Esophagus squamous epithelium (tissue), 5 donors: ENCODE measurements at places on chromosomes 12 and 14.

DNA sequence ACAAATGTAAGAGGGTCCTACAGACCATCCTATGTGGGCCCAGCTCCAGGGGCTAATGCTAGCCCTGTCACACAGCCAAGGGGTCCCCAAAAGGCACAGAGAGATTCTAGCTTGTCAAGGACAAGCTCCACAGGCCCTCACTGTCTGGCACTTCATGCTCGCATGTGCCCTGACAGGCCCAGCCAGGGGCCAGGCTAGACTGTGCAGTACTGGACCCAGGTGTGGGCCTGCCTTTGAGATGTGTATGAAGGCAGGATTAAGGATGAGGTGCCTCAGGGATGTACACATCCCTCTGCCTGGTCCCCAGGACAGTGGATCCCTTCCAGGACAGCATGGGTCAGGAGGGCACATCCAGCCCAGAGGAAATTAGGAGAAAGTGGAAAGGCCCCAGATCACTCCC lies 57.8 kb downstream of the VWF start:
- no peak for DNase-seq

DNA sequence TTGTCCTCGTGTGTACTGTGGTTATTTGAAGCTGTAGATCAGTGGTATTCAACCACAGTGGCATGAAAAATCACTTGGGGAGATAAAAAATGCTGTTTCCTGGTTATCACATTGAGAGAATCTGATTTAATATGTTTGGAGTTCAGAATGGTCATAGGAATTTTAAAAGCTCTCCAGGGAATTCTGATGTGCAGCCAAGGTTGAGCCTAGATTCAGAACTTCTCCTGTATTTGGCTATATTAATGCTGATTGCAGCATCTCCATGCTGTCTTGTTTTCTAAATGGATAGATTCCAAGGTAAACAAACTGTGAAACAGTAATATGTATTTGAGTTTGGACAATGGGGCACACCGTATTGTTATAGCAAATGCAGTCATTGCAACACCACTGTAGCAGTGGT lies 982.2 kb upstream of the FBXO33 start:
- DNase-seq, result no peak

- no peak for DNase-seq
These were observed 23.0 kb downstream of the FAM222A start for GRCh38 chr12:109736552-109737108.

DNA sequence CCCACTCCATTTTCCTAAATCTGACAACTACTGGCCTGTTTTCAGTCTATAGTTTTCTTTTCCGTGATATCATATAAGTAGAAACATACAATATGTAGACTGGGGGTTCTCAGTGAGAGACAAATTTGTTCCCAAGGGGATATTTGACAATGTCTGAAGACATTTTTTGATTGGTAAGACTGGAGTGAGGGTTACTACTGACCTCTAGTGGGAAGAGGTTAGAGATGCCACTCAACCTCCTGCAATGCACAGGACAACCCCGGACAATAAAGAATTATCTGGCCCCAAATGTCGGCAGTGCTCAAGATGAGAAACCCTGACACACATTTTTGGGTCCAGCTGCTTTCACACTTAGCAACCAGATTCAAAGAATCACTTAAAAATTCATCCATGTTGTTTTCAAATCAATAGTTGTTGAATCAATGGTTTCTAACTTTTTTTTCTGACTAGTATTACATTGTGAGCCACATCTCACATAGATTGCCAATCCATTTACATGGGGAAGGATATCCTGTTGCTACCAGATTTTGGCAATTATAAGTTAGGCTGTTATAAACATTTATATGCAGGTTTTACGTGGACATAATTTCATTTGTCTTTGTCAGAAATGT lies 307.1 kb downstream of the RPL10L start:
- DNase-seq, result no peak

DNA sequence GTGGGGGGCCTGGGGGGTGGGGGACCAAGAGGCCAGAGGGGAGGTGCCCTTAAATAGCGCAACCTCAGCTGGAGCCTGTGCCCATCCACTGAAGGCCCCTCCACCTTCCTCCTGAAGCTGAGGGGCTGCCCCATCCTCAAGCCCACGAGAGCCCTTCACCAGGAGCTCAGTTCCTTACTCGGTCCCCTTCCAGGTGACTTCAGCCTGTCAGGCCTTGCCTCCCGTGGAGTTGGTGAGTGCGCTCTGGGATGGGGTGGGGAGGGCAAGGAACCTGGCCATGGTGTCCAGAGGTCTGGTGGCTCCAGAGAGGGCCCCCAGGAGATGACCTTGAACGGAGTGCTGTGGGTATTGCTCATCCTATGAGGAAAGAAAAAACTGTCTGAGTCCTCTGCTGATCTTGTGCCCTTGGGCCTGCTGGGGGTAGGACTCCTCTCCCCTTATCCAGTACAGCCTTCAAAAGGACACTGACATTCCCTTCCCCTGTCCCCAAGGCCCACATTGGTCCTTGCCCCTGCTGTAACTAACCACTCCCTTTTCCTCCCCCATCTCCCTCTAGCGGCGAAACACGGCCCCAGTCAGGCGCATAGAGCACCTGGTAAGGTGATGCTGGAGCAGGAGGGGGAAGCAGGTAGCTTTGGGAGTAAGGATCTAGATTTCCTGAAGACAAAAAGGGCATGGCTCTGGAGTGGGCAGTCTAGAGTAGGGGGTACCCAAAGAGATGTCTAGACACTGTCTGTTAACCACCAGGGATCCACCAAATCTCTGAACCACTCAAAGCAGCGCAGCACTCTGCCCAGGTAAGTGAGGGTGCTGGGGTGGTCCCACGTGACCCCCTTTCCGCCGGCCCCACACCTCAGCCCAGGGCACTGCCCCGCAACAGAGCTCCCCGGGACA lies 3.6 kb downstream of the TNS2 start:
- no peak for DNase-seq

DNA sequence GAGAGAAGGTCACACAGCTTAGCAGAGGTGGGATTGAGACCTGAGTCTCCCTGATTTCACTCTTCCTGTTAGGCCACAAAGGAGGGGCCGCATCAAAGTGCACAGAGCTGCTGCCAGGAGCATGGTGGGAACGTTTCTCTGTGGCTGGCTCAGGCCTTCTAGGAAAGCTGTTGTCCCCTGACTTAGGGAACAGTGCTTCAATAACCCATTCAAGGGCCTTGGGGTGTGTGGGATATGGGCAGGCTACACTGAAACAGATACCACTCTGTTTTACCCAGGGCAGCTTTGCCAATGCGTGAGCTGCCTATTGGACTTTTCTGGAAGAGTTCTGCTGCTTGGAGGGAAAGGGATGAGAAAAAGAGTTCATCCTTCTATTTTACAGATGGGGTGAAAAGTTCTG lies 110.0 kb downstream of the ADCK1 start:
- no peak for DNase-seq

- DNase-seq, result no peak
These were observed 45.0 kb upstream of the REP15 start for GRCh38 chr12:27651201-27651600.
